ENCODE measurements at places on chromosomes 6 and 20.

DNA sequence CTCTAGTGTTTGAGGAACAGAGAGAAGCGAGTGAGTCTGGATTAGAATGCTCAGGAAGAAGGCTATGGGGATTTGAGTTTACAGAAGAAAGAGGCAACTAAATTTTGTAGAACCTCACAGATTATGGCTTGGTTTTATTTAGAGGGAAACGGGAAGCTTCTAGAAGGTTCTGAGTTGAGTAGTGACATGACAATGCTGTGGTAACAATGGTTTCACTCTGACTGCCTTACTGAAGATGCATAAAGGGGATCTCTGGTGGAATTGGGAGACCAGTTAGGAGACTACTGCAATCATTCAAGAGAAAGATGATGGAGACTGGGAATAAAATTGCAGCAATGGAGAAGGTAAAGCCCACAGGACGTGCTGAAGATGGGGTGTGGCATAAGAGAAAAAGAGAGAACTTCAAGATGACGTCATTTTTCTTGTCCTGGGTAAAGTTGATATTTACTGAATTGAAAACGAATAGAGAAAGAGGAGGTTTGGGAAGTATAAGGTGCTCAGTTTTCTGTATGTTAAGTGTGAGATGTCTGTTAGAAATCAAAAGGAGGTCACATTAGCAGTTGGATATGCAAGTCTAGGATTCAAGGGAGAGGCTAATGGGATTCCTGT, 710.1 kb upstream of the NRSN1 start:
- no peak for DNase-seq

GRCh38 chr20:41608606-41609005, 9.6 kb downstream of the CHD6 start:
- DNase-seq, result no peak

GRCh38 chr6:168683621-168684020, 242.6 kb downstream of the SMOC2 start:
- DNase-seq, result no peak

DNA sequence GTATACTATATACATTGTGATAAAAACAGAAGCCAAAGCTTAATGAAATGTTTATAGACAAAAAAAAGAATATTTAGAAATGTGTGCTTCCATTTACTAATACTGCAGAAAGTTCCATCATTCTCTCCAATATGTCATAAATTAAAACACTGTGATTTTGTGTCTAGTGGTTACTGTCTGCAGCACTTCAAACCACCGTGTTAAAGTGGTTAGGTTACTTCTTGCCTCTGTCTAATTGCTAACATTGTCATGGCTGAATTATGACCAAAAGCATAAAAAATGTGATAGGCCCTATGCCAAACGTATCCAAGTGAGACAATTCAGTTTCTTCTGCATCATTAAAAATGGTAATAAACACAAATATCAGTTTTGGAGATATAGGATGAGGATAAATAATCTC, 52.7 kb upstream of the CST5 start:
- no peak for DNase-seq

- DNase-seq, result no peak
Measured at GRCh38 chr20:58450254-58450653, 61.2 kb downstream of the VAPB start.

DNA sequence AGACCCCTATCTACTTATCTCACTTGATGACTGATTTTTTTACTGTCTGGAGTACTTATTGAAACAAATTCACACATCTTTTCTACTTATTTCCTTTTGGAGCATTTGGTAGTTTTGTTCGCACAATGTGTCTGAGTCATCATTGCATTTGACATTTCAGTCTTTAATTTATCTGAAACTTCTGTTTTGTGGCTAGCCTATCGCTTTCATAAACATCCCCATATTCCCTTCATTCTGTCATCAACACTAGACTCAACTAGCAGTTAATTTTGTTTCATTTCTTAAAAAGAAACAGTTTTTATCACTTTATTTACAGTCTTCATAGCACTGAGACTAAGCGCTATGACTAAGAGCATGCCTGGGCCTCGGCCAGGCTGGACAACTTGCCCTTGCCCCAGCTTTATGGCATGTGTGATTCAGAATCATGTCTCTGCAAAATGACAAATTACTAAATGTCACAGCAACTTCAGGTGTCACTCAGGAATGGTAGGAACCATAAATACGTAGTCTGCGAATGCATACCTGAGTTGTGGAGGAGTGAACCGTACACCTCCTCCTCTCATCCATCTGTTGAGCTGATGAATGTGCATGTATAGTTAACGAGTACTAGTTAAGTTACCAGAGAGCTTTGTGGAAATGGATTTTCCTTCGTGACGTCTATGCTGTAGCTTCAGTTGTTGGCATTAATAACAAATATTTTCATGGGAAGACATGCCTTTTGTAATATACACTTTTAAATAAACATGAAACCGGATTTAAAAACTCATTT, 16.2 kb downstream of the L3MBTL3 start:
- DNase-seq, result no peak

GRCh38 chr6:79466207-79466834, 70.9 kb downstream of the LCA5 start:
- DNase-seq, result no peak

GRCh38 chr6:74362391-74362790, 666.4 kb downstream of the CD109 start:
- DNase-seq, result no peak

- DNase-seq, result no peak
Measured at GRCh38 chr20:4866429-4866828, 134.9 kb downstream of the SLC23A2 start.

GRCh38 chr6:148134592-148134991, 208.0 kb upstream of the SASH1 start:
- DNase-seq, result no peak

- DNase-seq, result no peak
Measured at GRCh38 chr6:91317247-91317835, 730.5 kb upstream of the MAP3K7 start.

GRCh38 chr20:15199698-15200097, 862.3 kb upstream of the FLRT3 start:
- DNase-seq, result no peak

DNA sequence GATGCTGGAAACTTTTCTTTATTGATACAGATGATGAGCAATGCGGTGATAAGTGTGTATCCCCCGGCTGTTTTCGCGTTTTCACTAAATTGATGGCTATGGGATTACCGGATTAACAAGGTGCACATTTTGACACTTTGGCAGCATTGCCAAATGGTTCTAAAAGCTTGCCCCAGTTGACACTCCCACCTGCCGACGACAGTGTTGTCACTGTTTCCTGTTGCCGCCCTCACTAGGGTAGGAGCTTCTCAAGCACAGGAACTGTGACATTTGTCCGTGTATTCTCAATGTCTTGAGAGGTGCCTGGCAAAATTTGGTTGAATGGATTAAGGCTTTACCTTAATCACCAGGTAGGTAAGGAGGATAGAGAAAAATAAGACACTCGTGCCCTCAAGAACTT, 9.8 kb upstream of the MAPK13 start:
- DNase-seq, result peak; percentile 76

GRCh38 chr6:7921046-7921445, 10.5 kb upstream of the TXNDC5 start:
- DNase-seq, result no peak

DNA sequence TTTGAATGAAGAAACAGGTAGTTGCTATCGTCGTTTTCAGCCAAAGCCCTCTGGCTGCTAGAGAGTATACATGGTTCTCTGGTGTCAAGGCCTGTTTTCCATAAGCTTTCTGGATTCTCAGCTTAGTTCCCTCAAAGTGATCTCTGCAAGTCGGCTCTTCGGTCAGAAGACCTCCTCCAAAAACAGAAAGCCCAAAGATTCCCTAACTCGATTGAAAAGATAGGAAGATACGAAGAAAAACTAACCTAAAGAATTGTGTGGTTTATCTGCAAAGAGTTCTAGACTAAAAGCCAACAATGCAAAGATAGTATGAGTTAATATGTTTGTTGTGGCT, 545 bp upstream of the ASCC3 start:
- DNase-seq, result no peak

DNA sequence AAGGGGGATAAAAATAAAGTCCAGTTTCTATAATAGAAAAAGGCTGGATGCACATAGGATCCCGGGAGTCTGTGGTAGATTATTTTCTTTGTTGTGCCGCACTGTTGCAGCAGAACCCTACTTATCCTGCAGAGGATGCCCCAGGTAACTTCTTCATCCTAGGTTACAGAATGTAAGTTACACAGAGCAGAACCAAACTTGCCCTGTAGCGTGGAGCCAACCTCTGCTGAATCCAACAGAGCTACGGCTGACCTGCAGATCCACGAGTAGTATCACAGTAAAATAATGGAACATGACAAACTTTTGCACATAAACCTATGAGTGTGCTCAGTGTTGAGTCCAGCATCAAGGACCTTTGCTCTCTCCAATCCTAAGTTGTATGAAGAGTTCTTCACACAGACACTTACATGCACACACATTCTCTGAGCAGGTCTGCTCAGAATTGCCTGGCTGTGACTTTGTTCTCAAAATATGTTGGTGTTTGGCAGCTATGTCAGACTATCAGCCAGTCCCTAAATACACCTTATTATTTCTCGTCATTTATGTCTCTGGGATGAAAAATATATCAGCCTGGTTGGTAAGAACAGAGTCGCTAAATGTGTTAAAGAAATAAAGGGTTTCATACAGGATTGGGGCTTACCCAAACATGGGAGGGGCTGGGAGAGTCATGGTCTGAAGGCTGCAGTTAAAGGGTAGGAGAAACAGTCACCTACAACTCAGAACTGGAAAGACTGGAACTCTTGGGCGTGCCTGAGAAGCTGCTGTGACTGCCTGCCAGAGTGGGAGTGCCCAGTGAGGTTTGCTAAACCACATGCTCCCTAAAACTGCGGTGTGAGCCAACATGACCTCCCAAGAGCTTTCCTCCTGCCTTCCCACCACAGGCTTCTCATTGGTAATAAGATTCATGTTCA, 165.1 kb upstream of the SLC24A3 start:
- DNase-seq, result no peak

DNA sequence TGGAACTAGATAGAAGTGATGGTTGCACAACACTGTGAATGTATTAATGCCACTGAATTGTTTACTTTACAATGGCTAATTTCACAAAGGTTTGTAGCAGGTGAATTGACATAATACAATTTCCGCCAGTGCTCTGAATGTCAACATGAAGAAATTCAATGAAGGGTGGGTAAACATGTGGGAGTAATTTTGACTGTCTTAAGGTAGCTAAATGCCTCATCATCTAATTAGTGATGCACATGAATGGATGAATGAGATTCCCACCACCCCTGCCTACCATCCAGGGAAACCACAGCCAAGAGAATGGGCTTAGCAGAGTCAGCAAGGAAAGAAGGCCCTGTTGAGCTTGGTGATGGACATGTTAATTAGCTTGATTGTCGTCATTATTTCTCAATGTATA, 275.3 kb downstream of the ALDH8A1 start:
- DNase-seq, result no peak

DNA sequence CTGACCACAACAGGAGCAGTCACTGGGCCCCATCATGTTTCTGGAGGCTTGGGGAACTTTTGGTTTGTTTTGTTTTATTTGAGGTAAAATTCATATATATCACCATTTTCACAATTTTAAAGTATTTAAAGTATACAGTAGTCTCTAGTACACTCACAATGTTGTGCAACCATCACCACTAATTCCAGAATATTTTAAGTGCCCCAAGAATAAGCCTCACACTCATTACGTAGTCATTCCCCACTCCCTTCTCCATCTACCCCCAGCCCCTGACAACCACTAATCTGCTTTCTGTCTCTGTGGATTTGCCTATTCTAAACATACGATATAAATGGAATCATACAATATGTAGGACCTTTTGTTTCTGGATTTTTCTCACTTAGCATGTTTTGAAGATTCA, 29.0 kb downstream of the RTN4IP1 start:
- DNase-seq, result no peak

- no peak for DNase-seq
Measured at GRCh38 chr6:168658059-168658458, 217.1 kb downstream of the SMOC2 start.

GRCh38 chr20:2653556-2654383, 1.3 kb downstream of the NOP56 start:
- DNase-seq, result peak; percentile 10

DNA sequence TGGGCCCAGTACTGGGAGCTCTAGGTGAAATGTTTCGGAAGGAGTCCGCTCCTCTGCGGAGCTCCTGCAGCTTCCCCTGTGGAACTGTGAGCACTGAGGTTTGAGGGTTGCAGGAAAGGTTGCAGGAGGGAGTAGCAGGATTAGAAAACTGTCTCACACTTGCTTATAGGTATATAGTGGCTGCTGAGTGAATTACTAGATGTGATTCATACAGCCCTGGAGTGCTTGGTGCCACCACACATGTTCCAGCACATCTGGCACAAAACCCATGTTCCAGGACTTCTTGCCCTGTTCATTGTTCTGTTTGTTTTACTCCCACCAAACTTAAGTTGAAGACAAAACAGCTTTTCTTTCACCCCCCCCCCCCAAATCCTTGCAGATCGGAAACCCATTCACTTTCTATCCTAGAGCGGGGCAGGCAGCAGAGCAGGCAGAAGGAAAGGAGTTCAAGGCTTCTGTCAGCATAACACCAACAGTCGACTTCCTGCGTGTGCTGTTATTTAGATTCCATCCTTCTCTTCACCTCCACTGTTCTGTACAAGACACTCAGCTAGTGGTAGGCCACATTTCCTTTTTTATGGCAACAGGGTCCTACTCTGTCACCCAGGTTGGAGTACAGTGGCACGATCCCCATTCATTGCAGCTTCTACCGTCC, 669 bp upstream of the PEX6 start:
- DNase-seq, result no peak

- no peak for DNase-seq
Measured at GRCh38 chr20:34549291-34549928, 9.1 kb upstream of the MAP1LC3A start.

GRCh38 chr20:52399352-52399751, 207.8 kb upstream of the ZFP64 start:
- DNase-seq, result no peak

- DNase-seq, result no peak
Measured at GRCh38 chr6:106197441-106197840, 111.3 kb downstream of the PRDM1 start.

DNA sequence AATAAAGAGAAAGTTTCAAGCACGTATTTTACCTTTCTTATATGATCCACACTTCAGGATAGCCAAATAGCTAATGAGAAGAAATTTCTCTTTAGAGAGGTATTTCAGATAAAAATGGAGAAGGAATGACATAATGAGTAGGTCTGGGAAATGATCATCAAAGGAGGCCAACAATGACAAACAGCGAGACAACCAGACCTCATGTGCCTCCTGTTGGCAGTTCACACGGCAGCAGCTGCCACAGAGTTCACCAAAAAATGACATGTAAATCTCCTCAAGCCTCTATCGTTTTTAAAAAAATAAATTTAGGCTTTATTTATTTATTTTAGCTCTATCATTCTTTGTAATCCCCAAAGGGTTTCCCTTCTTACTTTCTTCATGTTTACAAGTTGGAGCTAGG, 47.7 kb downstream of the SLC2A12 start:
- no peak for DNase-seq

- no peak for DNase-seq
Measured at GRCh38 chr6:130105996-130106704, 87.8 kb downstream of the L3MBTL3 start.

- peak; percentile 34 for DNase-seq
Measured at GRCh38 chr6:558959-559358, 97.9 kb downstream of the HUS1B start.

GRCh38 chr20:35560541-35560940, 18.7 kb downstream of the ERGIC3 start:
- no peak for DNase-seq

Data from activated CD4-positive, alpha-beta T cell treated with anti-CD3 and anti-CD28 coated beads, Interleukin-2, amount 50 U/mL, for 48 hours (primary cell).